Choroid plexus epithelial cell (primary cell): ENCODE measurements at places on chromosomes 2 and 18.

DNA sequence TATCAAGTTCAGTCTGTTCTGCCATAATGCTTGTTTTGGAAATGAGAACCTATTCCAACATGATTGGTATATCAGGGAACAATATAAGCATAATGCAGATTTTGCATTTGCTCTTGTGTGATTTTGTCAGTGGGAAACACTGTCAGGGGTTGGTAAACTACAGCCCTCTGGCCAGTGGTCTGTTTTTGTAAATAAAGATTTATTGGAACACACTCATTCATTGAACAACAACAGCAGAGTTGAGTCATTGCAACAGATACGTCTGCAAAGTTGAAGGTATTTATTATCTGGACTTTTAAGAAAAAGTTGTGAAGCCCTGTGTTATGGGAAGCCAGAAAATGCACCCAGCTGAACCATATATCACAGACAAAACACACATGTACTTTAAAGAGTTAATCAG, 83.1 kb downstream of the MCFD2 start:
- no peak for DNase-seq

- no peak for DNase-seq
Observed at GRCh38 chr2:196513796-196514526, 125.6 kb upstream of the CCDC150 start.

DNA sequence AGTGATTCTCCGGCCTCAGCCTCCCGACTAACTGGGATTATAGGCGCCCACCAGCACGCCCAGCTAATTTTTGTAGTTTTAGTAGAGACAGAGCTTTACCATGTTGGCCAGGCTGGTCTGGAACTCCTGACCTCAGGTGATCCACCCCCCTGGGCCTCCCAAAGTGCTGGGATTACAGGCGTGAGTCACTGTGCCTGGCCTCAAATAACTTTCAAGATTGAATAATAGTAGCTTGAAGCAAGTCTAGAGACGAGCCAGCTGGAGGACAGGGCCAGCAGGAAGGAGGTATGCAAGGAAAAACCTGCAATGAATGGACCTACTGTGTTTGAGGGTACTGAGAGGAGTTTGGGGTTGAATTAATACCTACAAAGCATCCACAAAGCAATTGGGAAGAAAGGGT, 87.5 kb downstream of the MSH2 start:
- peak; percentile 34 for DNase-seq

DNA sequence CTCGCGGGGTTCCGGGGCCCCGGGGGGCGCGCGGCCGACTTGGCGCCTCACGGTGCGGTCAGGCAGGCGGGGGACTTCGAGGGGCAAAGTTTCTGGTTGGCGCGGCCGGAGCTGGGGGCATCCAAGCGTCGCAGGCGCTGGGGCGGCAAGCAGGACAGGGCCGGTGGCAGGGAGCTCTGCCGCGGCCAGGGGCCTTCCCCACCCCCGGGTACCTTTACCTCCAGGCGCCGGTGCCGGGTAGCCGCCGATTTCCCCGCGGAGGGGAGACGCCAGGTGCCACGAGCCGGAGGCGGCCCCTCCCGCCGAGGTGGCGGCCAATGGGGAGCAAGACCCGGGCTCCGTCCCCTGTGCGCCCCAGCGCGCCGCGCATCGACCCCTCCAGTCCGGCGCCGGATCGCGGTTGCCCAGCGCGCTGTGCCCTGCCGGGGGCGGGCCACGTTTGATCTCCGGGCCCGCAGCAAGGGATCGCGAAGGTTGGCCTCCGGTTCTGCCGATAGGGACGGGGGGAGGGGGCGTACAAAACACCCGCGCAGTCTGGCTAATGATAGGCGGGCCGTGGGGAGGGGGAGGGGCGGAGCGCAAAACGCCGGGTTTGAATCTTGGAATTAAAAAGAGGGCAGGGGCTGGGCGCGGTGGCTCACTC, at the start of gene ST8SIA5:
ST8SIA5 (minus strand) TSS at position 495 of the 643 bp plus-strand sequence. CDS start 545 bp downstream, outside the sequence.
- DNase-seq, result no peak

GRCh38 chr2:166361351-166362153, 14.2 kb downstream of the SCN9A start:
- peak; percentile 76 for DNase-seq

DNA sequence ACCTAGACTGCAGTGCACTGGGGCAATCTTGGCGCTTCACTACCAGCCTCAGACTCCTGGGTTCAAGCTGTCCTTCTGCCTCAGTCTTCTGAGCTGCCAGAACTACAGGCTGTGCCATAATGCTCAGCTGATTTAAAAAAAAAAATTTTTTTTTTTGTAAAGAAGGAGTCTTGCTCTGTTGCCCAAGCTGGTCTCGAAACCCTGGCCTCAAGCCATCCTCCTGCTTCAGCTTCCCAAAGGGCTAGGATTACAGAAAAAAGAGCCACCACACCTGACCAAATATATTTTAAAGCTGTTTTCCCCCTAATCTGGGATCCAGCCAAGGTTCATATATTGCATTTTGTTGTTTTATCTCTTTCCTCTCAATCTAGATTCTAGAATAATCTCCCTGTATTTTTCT, 82.2 kb downstream of the RAB31 start:
- DNase-seq, result no peak

GRCh38 chr2:72917138-72917876, at the start of gene EMX1:
Gene EMX1 (plus strand): TSS chr2:72917519. CDS start chr2:72917853, 334 bp downstream.
- no peak for DNase-seq

DNA sequence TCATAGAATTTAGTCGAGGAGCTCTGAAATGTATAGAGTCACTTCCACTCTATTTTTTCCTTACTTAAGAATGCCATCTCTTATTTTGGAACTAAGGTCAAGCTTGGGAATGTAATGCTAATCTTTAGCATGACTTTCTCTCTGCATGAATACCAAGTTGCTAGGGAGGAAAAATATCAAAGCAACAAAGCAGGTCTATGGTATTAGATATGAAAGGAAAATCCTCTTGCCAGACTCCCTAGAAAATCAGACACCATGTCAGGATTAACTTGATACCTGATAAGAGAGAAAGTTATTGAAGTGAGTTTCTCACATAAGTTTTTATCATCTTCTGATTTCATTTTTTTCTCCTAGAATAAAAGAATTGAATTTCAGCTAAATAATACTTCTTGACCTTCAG, 341.7 kb upstream of the ZNF804A start:
- no peak for DNase-seq

DNA sequence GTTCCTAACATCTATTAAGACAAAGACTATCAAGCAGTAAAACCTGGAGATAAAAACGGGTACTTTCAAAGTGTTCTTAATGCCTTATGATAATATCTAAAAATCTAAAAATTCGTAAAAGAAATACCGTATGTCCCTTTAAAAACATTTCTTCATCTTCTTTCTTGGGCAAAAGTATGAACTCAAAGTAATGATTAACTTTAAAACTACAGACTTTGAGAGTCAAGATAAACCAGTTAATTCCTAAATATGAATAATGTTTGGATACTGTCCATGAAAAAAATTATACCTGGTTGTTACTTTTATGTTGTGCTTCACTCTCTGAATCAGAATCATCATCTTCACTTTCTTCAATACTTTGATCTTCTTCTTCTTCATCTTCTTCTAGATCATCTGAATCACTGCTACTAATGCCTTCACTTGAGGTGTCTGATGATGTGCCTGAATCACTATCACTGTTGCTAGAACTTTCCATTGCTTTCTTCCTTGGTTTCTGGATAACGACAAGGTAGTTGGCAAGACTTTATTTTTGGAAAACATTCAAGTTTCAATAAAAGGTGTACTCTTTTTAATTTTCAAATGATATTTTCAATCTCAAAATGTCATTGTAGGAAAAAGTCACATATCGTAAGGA, 152.3 kb upstream of the WDSUB1 start:
- no peak for DNase-seq

- no peak for DNase-seq
Observed at GRCh38 chr18:5941890-5942289, 46.6 kb upstream of the TMEM200C start.

- no peak for DNase-seq
Observed at GRCh38 chr2:9424447-9425164, 1.2 kb downstream of the CPSF3 start.

DNA sequence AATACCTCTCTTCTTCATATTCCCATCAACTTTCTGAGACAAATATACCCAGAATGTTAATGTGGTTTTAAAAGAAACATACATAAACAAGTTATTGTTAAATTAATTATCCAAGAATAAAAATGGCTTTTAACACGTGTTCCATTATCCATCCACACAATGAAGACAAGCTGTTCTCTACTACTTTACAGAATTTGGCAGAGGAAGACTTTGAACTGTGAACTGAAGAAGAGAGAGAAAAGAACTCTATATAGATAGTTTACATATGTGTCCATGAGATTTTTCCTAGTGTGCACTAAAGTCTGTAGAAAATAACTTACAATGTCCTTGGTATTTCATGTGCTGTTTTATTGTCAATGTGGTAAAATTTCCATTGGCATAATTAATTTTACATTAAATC, 207.0 kb upstream of the COL3A1 start:
- DNase-seq, result no peak

DNA sequence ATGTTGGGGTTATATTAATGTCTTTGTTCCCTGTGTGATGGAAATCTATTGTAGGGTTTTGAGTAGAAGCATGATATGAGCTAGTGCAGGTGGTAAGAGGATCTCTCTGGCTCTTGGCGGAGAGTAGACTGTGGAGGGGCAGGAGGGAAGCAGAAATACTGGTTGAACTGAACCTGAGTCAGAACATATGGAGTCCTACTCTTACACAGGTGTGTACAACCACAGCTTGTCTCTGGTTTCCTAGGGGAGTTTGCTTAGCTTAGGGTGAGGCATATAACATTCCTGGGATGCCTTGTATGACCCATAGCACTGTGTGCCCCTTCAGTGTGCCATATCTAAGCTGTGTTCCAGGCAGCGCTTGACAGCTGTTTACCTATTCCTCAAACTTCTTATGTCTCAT, 97.3 kb upstream of the GCFC2 start:
- DNase-seq, result no peak

DNA sequence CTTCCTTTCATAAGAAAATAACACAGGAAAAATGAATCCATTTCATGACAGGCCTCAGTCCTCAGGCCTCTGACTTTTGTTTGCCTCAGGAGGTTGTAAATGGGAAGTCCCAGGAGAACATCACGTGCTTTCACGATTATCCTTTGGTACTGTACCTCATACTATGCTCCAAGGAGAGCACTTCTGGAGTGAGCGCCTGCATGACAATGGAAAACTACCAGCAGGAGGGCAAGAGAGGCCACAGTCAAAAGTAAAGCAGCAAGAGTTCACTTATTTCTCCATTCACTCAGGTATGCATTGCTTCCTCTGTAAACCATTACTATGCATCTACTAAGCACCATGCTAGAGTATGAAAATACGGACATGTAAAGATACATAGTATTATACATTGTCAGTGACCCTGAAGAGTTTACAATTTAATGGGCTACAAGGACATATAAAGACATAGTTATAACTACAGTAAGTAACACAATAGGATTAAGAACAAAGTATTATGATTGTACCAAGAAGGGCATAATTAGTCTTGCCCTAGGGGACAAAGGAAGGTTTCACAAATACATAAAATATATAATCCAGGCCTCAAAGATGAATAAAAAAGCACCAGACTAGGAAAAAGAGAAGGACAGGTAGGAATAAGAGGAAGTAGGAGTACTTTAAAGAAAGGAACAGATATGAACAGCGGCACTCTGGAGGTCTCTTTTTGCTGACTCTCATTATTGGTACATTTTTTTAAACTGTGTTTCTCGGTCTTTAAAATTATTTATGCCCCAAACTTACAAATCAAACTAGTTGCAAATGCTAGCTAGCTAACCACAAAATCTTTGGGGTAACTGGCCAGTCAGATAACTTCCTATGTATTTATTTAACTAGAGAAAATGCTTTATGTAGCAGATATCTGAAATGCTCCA, 806.7 kb downstream of the NRXN1 start:
- DNase-seq, result no peak

DNA sequence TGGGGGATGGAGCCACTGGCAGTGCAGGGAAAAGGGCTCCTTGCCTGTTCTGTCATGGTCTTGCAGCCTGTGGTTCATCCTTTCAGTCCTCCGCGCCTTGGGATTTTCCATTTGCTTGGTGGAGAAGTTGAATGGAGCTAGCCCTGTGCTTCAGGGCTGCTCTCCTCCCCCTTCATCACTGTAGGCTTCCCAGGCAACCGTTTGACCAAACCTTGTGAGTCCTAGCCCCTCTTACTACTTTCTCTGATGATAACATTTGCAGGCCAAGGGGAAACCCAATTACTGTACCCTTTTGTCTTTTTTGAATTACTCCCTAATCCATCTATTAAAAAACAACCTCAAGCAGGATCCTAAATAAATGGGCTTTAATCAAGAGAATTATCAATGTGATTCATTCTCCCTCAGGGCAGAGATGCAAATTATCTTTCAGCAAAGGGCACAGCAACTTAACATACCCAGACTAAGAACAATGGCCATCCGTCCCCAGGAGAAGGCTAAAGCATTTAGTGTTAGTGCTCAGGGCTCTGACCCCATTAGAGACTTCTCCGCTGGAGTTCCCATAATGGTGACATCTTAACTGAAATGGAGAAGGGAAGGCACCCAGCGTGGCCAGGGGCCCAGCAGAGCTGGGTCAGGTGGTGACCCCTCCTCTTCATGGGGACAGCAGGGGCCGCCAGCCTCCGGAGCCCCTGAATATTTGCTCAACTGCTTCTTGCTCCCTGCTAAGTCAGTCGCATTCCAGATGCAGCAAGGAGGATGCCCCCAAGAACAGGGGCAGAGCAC, 40.7 kb downstream of the RHOB start:
- no peak for DNase-seq

DNA sequence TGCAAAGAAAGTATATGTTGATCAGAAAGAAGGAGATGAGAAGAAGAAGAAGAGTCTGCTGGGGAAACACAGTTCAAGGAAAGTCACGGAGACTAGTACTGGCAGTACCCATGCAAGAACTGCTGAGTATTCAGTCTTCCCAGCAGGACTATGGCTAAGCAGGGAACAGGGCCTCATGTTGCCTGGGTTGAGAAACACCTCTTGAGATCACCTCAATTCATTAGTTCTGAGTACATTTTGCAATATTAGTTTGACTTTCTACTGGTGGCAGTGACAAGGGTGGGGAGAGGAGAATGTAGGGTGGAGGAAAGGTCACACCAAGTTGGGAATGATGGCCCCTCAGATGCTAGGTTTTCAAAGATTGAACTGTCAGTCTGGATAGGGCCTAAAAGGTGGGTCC, 50.5 kb downstream of the MRPL33 start:
- DNase-seq, result no peak

- DNase-seq, result no peak
Observed at GRCh38 chr2:46462936-46463335, 16.4 kb upstream of the TMEM247 start.

DNA sequence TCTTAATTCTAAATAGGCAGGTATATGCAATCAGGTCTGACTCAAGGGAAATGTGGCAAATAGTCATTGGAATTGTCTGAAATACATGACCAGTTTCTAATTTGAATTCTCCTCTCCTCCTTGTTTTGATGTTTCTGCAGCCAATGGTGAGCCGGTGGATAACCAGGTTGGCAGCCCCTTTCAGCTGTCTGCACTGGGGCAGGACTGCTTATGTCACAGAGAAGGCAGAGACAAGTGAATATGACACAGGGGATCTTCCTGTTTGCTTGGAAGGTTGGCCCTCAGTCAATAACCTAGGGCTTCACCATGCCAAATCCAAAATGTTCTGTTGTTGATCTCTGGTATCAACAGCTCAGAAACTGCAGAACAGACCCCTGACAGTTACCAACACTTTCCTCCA, 12.1 kb downstream of the MYT1L start:
- DNase-seq, result no peak

GRCh38 chr2:150681120-150681804, 193.8 kb upstream of the RND3 start:
- peak; percentile 97 for DNase-seq

- DNase-seq, result no peak
Observed at GRCh38 chr2:96397756-96398530, 62.4 kb downstream of the NCAPH start.

GRCh38 chr2:84137034-84137433, 322.0 kb downstream of the SUCLG1 start:
- DNase-seq, result no peak
